Non-pigmented ciliary epithelial cell (primary cell): ENCODE measurements at places on chromosomes 12 and 14.
A peak's percentile ranks its signal among the peaks of the same experiment; 100 is the strongest.

- DNase-seq, result no peak
Measured at GRCh38 chr14:53510281-53510912, 357.3 kb upstream of the DDHD1 start.

DNA sequence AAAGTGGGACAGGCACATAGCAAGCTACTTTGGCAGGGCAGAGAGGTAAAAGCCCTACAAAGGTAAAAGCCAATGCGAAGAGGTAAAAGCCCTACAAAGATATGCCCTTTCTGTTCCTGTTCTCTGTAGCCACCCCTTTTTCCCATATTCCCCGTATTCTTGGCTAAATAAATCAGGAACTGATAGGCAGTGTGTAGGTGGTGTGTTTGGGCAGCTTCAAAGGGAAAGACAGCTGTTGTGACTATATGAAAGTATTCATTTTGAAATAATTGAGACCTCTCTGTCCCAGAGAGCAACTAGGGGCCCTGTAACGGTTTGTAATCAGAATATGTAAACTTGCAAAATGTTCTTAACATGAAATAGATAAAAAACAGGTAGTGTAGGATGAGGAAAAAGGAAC, 11.3 kb upstream of the SLC41A2 start:
- DNase-seq, result no peak

- DNase-seq, result no peak
Measured at GRCh38 chr12:66852091-66852490, 173.2 kb upstream of the GRIP1 start.

DNA sequence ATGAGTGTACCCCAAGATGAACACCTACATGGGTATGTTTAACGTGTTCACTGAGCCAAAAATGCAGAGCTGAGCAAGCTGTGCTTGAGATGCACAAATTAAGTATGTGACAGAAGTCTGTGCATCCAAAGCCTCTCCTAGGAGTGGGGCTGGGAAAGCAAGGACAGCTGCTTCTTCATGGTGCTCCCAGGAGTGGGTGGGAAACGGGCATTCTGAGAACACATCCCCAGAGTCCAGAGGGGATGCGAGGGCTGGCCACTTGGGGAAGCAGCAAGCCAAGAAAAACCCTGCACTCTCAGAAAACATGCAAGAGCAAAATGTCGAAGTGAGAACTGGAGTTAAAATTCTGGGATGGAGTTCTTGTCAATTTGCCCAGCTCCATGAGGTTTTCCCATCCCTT, 414.3 kb downstream of the BCAT1 start:
- DNase-seq, result no peak

- DNase-seq, result peak; percentile 10
Measured at GRCh38 chr12:13864081-13864673, 117.2 kb downstream of the GRIN2B start.

DNA sequence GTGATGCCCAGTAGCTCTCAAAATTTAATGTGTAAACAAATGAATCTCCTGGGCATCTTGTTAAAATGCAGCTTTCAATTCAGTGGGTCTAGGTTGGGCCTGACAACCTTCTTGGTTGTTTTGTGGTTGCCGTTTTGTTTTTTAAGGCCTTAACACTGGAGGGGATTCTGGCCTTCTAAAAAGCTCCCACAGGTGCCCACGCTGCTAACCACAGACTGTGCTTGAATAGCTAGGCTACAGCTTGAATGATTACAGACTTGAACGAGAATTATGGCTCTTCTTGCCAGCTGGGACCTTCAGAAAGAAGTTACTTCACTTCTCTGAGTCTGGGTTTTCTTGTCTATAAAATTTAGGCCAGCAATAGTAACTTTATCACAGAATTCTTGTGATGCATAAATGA, 1.3 kb upstream of the FLVCR2 start:
- DNase-seq, result no peak

- no peak for DNase-seq
Measured at GRCh38 chr12:6925540-6926279, 2.0 kb upstream of the ATN1 start.

DNA sequence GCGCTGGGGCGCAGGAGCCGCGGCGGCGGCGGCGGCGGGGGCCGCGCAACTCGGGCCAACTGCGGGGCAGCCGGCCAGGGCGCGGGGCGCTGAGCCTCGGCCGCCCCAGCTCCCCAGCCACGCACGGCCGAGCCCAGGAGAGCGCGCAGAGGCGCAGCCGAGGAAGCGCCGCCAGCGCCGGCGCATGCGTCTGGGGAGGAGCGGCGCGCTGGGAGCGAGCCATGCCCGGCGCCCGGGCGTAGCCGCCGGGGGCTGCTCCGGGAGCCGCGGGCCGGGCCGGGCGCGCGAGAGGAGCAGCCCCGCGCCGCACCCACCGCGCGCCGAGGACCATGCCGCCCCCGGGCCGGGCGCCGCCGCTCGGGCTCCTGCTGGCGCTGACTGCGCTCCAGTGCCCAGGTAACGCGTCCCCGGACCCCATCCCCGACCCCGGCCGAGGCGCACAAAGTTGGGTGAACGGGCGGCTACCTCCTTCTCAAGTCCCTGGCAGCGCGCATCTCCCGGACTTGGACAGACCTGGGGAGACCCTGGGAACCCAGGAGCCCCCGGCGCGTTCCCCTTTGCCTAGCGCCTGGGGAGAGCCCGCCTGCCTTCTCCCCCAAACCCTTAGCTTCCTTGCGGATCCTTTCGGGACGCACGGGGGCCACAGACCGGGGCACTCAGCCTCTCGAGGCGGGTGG, 121.4 kb downstream of the AACS start:
- no peak for DNase-seq
